Activated CD8-positive, alpha-beta memory T cell treated with anti-CD3 and anti-CD28 coated beads for 1 hour (primary cell): ENCODE measurements at places on chromosomes 7 and 10.

- no peak for DNase-seq
Observed at GRCh38 chr10:58280477-58280876, 11.5 kb downstream of the CISD1 start.

DNA sequence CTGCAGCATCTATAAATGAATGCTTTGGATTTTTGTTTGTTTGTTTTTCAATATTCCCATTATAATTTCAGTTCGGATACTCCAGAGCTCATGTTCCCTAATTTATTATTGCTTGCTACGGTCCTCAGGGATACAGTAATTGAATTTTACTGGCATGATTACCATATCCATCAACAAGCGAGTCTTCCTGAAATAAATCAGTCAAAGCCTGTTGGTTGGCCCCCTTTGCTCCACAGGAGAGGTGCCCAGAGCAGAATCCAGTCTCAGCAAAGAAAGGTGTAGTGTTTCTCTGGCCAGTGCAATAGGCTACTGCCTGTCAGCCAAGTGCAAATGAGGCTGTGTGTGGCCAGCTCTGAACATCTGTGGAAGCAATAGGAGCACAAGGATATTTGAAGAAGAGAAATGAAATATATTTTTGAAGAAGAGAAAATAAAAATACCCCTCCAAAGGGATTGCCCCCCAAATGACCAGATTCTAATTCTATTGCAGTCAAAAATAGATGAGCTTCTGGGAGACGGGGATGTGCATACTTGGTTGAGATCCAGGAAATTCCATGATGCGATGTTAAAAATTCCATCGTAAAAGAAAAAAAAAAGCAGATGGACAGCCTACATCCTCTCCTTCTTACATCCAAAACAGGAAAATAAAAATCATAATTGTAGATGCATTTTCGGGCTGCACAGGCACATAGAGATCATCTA is 18.1 kb downstream of the TRIL start:
- no peak for DNase-seq

GRCh38 chr10:18473424-18474117 is 177.8 kb downstream of the NSUN6 start:
- no peak for DNase-seq

GRCh38 chr10:116053910-116054309 is 219.1 kb downstream of the GFRA1 start:
- no peak for DNase-seq

GRCh38 chr7:82183634-82184033 is 259.9 kb downstream of the CACNA2D1 start:
- DNase-seq, result no peak

DNA sequence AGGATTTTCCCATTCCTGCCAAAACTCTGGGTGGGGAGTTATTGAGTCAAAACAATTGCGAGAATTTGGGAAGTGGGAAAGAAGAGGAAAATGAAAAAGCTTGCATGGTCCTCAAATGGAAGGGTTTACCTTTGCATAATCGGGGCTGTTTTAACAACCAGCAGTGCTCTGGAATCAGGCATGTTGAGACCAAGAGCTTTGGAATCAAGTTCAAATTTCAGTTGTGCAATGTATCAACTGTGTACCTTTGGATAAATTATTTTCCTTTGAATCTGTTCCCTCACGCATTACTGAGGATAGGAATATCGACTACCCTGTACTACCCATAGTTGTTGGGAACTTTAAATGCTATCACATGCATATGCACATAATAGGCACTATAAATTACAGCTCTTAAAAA is 205.5 kb downstream of the JCAD start:
- no peak for DNase-seq

DNA sequence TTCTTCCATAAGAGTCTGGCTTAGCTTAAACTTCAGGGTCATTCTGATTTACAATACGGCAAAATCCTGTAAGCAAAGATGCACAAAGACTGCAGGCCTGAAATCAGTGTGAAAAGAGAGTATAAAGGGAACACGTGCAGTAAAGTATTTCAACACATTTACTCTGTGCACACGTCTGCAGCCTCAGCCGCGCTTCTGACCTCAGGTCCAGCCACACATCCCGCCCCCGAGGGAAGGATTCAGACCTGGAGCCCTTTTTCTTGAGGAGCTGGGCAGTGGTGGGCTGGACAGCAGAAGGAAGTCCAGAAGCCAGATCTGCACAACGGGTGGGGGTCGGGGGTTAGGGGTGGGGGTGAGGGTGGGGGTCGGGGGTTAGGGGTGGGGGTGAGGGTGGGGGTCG is 58.9 kb upstream of the FAM20C start:
- no peak for DNase-seq

DNA sequence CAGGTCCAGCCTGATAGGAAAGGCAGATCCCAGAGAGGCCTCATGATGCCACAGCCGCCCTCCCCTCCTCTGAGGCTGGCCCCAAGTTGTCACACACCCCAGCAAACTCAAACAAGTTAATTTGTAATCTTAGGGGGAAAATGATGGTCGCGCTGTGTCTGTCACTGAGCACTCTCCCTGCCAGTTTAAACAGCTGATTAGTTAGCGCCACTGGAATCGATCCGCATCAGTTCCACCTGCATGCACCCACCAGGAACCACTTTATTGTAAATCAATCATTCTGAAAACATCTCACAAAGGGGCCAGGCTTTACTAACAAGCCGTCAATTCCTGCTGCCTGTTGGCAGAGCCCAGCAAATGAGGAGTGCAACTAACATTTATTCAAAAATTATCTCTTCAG is 870.9 kb downstream of the KCNMA1 start:
- no peak for DNase-seq

- no peak for DNase-seq
Observed at GRCh38 chr7:90645784-90646183, 49.7 kb downstream of the CDK14 start.

DNA sequence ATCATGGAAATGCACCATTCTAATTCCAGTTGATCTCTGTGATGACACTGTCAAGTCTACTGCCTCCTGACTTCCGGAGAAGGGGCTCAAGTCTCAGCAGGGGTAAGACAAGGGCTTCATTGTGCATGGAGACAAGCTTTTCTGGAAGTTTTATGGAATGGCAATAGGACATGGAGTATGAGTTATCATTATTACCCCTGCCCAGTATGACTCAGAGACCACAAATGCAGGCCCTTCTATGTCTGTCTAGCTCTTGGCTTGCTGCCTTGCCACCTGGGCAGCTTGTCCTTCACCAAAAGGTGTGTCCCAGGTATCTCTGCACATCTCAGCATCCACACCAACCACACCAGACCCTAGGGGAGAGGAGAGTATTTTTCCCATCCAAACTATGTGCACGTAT is 34.9 kb upstream of the KIAA1217 start:
- DNase-seq, result no peak

DNA sequence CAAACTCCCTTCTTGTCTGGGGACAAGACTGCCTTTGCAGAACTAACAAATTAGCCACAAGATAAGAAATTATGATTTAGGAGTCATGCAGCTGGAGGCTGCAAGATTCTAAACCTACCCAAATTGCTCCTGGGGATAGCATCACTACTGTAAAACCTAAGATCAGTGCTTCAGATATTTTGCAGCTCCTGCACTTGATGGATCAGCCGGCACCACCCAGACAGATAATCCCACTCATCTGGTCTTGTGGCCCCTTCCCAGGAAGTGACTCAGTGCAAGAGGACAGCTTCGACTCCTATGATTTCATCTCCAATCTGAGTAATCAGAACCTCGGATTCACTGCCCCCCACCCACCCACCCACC is 181.9 kb downstream of the AKR1D1 start:
- no peak for DNase-seq

- no peak for DNase-seq
Observed at GRCh38 chr7:124515106-124515830, 250.3 kb downstream of the GPR37 start.

GRCh38 chr7:22935269-22935668 is 78.7 kb downstream of the HYCC1 start:
- DNase-seq, result no peak

- DNase-seq, result no peak
Observed at GRCh38 chr7:45648671-45648995, 74.5 kb downstream of the ADCY1 start.

DNA sequence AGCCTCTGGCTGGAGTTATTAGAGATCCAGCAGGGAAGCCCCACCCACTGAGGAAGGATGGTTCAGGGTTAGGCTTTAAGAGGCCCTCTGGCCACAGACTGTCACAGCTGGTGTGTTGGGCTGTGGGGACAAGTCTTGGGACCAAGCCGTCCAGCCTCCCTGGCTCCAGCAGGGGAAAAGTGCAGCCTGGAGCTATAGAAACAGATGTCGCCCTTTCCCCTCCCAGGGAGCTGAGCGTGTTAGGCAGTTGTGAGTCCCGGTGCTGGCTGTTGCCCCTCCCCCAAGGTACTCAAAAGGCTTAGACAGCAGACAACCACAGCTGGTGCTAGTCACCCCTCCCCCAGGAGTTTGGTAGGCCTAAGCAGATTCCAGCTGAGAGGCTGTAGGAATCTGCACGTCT is 143.4 kb downstream of the TMEM168 start:
- no peak for DNase-seq

GRCh38 chr7:127786184-127786583 is 134.2 kb downstream of the SND1 start:
- no peak for DNase-seq

GRCh38 chr10:26721561-26721960 is 24.1 kb downstream of the PDSS1 start:
- peak; percentile 5 for DNase-seq

GRCh38 chr7:138097064-138097741 is 20.9 kb downstream of the AKR1D1 start:
- no peak for DNase-seq

GRCh38 chr7:117844678-117845077 is 28.6 kb downstream of the CTTNBP2 start:
- no peak for DNase-seq

- no peak for DNase-seq
Observed at GRCh38 chr7:157745721-157746709, 409.2 kb downstream of the DNAJB6 start.

GRCh38 chr10:113458944-113459343 is 93.9 kb upstream of the HABP2 start:
- DNase-seq, result no peak

DNA sequence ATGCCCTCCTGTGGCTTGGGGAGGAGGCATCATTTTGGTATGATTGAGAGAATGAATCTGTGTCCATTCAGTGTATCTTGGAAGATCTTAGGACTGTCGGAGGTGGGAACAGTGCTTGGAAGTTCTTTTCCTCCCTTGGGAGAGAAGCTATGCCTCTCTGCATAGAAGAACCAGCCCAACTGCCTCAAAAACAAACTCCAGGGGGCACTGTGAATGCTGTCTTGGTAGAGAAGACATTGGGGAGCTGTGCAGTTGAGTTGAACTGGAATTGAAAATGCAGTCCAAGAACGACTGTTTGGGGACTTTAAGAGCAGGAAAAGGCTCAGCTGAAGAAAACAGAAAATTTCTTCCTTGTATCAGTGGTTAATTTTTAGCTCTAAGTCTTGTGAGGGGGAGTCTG is 4.9 kb upstream of the GJD4 start:
- no peak for DNase-seq

- no peak for DNase-seq
Observed at GRCh38 chr7:73960548-73960947, 67.4 kb upstream of the ELN start.

DNA sequence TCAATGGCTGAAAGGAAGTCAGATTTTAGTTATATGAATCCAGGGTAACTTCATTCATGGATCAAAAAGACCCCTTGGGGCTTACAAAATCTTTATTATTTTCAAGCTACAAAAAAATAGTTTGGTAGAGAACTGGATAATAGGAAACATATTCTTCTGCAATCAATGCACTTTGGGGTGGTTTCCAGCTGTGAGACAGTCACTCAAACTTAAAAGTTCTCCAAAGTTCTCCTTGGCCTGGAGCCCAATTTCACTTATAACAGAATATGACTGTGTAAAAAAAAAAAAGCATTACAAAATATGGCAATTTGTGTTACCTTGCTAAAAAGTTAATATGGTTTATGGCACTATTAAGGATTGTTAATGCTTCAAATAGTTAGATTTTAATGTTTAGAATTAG is 255.5 kb downstream of the AGMO start:
- DNase-seq, result no peak

GRCh38 chr7:149800169-149800555 is 26.8 kb upstream of the ZNF467 start:
- no peak for DNase-seq

DNA sequence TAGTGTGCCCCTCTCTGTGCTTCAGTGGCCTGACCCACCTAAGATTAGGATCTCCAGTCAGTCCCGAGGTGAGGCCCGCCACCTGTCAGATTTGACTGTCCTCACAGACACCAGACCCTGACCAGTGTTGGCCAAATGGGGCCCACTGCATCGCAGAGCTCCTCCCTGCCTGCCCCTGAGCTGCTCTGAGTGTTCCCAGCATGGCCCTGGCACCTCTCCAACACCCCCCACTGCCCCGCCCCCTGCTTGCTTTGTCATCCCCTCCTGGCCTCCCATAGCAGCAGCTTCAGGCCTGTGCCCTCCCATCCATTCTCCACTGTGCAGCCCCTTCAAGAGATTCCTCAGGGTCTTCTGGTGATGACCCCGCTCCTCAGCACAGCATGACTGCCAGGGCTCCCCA is 67.6 kb downstream of the C10orf120 start:
- DNase-seq, result no peak

- no peak for DNase-seq
Observed at GRCh38 chr10:124625831-124626238, 118.3 kb downstream of the FAM53B start.

GRCh38 chr10:111953949-111954348 is 229.6 kb downstream of the GPAM start:
- no peak for DNase-seq

GRCh38 chr7:117064688-117065087 is 111.4 kb downstream of the ST7 start:
- DNase-seq, result no peak

GRCh38 chr7:22607180-22607579 is 107.2 kb upstream of the STEAP1B start:
- DNase-seq, result no peak

- DNase-seq, result no peak
Observed at GRCh38 chr10:44462338-44462914, 77.5 kb upstream of the CXCL12 start.

DNA sequence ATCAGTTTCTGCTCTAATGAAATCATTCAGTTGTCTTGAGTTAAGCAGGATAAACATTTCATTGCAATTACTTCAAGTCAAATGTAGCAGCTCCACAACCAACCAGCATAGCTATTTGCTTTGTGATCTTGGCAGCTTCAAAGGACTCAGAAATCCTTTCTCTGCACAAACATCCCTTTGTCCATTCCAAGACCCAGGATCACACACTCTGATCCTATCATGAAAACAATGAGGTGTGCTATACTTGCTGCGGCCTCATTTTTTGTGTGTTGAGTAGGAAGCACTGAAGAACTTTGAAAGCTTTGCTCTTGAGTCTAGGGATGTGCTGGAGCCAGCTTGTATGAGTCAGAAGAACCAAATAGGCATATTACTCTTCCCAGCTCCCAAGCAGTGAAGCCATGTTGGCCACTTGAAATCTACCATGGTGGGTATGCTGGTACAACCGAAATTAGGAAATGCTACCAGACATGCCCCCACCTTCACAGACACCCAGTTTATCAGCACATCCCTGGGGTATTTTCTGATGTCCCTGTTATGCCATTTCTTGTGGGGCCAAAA is 199.4 kb upstream of the PRSS58 start:
- DNase-seq, result no peak

- no peak for DNase-seq
Observed at GRCh38 chr10:117461766-117462423, 80.7 kb upstream of the EMX2 start.
